ENCODE measurements at places on chromosomes 3 and 15.
A peak's percentile ranks its signal among the peaks of the same experiment; 100 is the strongest.

DNA sequence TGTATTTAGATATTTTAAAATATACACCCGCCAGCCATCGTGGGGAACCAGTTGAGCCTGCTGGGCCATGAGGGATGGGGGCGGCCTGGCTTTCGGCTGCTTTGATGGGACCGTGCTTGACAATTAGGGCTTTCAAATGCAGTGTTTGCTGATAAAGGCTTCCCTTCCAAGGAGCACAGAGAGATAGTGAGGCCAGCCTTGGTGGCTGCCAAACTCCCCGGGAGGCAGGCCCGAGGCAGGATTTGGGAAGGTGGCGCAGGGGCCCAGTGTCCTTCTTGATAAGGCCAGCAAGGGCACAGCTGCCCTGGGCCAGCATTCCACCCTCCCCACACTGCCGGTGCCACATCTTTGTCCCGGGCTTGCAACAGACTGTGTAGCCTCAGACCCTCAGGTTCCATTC, 75.6 kb downstream of the LINGO1 start:
- no peak for DNase-seq

DNA sequence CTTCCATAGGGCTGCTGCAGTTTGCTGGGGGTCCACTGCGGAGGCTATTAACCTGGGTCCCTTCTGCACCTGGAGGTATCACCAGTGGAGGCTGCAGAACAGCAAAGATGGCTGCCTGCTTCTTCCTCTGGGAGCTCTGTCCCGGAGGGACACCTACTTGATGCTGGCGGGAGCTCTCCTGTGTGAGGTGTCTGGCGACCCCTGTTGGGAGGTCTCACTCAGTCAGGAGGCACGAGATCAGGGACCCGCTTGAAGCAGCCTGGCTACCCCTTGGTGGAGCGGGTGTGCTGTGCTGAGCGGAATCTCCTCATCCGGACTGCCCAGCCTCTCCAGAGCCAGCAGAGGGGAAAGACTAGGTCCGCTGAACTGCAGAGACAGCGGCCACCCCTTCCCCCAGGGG, 56.0 kb upstream of the CTXND1 start:
- no peak for DNase-seq

GRCh38 chr3:104044002-104044401, 1322.7 kb upstream of the ALCAM start:
- no peak for DNase-seq

- no peak for DNase-seq
Observed at GRCh38 chr3:186566772-186567071, 417 bp downstream of the TBCCD1 start.

DNA sequence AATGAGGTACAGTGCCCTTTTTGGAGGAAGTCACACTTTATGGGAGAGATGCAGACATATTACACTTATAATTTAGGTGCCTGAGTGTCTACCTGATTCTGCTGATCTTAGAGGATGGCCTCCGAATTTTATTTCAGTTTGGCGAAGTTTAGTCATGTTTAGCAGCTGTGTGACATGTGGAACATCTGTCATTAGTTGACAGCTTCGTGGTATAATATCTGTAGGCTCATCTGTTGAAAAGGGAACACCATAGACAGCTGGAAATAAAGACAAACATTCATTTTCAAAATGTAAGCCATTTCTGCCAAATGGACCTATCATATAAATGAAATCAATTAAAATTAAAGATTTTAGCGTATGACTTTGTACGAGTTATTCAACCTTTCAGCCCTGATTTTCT, 165.4 kb downstream of the CFAP20DC start:
- no peak for DNase-seq

GRCh38 chr3:37984051-37984450, 6.5 kb upstream of the VILL start:
- no peak for DNase-seq

- DNase-seq, result no peak
Observed at GRCh38 chr3:50786631-50787030, 111.9 kb downstream of the DOCK3 start.

DNA sequence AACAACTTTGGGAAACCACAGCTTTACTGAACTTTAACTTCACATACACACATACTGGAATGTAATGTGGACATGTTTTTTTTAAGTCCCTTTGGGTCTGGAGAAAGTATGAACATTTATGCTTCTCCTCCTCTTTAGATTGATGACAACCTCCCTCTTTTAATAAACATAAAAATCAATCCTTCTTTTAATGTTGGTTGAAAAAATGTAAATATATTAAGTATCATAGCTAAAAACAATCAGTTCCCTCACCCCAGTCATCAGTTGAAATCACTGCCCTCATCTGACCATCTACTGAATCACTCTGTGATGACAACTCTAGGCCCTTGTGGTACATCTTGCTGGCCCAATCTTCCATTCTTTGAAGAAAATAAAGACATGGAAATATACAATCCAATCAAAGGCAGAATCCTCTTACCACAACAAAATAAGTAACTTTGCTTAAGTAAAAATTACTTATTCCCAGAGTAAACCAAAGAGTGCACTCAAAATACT, 6.4 kb downstream of the AAGAB start:
- no peak for DNase-seq

DNA sequence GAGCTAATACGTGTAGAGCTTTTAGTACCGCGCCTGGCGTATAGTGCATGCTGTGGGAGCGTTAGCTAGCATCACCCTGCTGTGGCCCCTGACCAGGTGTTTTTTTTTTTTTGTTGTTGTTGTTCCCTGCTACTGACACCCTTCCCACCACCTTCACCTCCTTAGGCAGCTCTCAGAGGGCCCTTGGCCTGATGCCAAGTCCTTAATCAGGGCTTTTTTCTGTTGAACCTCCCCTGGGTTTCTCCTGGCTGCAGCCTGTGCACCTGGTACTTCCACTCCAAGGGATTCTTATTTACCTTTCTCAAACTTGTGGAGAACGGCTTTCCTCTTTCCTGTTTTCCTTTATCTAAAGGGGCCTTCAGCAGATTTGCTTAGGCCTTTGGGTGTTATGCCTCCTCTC, 53.3 kb downstream of the SLC7A14 start:
- DNase-seq, result no peak

- no peak for DNase-seq
Observed at GRCh38 chr3:56955492-56956111, 104.9 kb upstream of the SPATA12 start.

DNA sequence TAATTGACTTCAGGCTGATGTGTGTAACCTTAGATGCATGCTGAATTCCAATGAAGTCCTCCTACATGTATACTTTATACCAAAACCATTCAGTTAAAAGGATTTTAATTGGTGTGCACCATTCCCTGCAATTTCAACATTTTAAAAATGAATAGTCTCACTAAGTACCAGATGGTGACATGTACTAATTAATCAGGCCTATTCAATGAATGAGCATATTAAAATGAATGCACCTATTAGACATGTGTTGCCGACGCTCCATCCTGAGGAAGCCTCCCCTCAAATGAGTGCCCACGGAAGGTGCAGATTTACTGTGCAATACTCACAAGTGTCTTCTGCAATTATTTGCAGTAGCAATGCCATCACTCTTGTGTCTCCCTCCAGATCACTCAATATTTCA, 124.7 kb upstream of the TSPAN3 start:
- DNase-seq, result no peak

DNA sequence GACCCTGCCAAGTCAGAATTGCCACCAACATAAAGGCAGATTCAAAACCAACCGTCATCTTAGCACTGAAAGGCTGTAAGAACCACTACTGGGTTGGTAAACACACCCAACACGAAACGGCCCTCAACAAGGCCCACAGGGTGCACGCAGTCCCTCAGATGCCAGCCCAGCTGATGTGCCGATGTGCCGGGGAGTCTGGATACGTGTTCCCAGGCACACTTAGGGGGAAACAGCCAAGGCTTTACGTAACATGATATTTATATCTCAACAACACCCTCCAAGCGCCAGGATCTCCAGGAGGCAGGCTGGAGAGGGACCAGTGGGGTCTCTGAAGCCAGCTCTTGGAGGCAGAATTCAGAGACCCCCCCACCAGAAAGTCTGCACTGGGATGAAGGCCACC, 14.2 kb downstream of the POC1A start:
- no peak for DNase-seq

DNA sequence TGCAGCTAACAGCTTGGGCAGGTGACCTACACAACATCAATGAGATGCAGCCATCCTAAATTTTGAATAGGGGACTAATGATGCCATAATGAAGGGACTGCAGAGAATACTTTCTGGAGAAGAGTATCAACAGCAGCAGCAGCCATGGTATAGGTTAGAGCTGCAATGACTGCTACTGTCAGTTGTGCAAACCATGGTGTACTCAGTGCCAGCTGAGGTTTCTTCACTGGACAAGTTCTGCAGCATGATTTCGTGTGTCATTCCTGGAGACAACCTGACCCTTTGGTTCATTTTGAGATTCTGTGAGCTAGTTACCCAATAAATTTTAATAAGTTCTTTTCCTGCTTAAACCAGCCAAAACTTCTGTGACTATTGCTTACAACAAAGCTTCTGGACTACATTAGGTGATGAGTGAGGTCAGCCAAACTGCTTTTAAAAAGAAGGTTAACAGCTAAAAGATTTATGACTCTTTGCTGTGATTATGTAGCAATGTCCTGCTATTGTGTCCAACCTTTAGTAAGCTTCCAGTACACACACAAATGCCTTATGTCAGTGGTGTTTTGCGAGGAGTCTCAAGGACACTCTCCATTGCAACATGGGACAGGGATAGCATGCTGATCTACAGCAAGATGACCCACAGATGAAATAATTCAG, 4.8 kb upstream of the DAZL start:
- DNase-seq, result no peak

DNA sequence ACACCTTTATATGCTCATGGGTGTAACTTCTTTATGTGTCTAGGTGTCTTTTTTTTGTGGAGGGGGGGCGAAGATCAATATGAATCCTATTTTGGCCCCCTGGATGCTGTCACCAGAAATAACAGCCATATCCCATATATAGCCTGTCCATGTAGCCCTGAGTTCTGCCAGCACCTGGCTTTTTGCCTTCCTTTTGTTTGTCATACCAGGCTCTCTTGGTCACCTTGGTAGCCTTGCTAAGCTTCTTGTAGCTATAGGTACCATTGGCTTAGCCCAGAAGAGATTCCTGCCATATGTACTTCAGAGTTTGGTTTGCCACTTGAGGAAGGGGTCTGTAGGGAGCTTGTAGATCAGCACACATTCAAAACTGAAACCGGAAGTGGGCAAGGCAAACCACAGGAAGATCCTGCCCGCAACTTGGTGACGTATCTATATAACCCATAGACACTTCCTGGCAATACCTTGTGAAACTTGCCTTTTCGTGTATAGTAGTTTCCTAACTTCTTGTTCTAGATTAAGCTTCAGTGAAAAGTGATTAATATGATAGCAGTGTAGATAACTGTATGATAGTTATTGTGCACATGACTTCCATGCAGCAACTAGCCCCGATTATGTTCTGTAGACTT, 11.9 kb downstream of the RASA2 start:
- DNase-seq, result peak; percentile 81

DNA sequence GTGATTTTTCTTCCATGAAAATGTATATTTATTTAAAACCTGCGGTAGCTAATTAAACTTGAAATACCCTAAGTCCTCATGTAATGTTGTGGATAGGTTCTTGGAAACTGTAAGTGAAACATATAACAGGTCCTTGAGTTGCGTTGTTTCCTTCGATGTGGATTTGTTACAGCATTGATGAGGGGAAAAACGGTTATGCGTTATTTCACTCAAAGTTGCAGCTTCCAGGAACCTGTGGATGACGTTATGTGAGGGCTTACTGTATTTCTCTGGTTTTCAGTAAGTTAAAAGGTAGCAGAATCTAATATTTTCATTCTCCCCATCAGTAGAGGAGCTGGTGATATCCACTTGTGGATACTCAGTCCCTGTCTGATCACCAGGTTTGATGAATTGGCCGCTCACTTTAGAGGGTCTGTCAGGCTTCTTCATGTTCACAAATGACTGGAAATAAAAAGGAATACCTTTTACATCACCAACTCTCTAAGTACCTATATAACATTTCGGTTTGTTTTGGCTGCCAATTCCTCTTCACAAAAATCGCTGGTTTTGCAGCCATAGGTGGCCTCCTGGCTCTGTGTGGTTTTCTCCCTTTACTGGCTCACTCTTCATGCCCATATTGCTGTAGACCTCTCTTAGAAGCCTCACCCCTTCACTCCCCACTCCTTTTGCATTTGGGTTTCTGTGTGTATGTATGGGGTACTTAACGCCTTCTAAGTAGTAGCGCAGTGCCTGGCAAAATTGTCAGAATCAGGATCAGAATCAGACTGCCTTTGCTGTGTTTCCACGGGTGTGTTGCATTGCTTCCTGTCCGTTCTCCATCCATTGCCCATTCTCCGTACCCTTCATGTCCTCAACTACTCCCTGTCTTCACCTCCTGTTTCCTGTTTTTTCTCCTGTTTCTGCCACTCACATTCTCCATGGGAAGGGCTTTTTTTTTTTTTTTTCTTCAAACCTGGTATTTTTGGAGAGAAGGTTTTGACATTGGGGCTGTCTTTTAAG, 112.6 kb downstream of the FNDC3B start:
- DNase-seq, result no peak

- DNase-seq, result no peak
Observed at GRCh38 chr3:155634121-155634719, 110.7 kb downstream of the PLCH1 start.

GRCh38 chr15:25795712-25796111, 67.4 kb downstream of the ATP10A start:
- no peak for DNase-seq

DNA sequence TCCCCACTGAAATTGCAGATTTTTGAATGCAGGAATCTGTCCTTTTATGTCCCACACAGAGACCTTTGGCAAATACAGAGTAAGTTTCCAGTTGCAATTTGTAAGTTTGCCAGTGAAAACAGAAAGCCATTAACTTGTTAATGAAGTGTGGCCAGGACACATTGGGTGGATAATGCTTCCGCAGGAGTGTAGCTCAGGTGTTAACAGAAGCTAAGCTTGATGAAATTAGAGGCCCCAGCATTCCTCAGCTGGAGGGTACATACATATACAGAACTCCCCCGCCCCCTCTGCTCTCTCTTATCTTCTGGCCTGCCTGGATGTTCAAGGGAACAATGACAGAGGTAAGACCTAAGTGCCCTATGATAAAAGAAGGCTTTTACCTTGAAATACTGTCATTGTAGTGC, 8.1 kb upstream of the LRRC2 start:
- DNase-seq, result no peak

GRCh38 chr15:40536501-40536900, 28.3 kb downstream of the CCDC32 start:
- no peak for DNase-seq

- DNase-seq, result no peak
Observed at GRCh38 chr15:52423852-52424251, 104.8 kb downstream of the MYO5A start.

DNA sequence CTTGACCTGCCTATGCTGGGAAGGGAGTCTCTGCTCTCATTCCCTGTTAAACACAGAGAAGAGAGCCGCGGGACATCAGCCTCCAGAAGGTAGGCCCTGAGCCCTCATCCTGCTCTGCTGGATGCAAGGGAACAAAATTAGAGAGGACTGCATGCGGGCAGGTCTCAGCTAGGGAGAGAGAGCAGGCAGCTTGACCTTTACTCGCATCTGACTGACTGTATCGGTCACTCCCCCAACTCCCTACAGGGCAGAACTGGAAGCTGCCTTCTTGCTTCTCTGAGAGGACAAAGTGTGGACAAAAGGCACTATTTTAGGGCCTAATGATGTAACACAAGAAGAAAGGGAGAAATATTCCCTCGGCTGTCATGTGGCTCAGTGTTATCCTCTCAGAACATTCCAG, 38.7 kb upstream of the ATOSA start:
- no peak for DNase-seq

- DNase-seq, result no peak
Observed at GRCh38 chr3:11588755-11589154, 55.0 kb downstream of the VGLL4 start.
